Activated CD4-positive, alpha-beta T cell treated with anti-CD3 and anti-CD28 coated beads, Interleukin-2, amount 50 U/mL, for 24 hours (primary cell): ENCODE measurements at places on chromosomes 2 and 18.

- DNase-seq = no peak
Observed at GRCh38 chr2:62870966-62871365, 165.5 kb downstream of the EHBP1 start.

DNA sequence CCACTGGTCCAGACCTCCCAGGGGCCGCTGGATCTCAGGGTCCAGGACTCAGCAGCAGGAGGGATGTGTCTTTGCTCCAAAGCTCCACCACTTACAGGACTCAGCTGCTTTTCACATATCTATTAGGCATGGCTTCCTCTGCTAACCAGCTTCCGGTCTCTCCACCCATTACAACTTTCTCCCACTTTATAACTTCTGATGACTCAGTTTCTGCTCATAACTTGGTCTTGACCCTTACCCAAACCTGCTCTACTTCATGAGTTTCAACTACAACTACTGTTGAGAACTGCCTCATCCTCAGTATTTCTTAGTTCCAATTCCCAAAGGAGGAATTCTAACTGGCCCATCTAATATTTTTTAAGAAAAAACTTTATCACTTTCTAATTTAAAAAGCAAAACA, 17.2 kb downstream of the SULT1C2 start:
- no peak for DNase-seq

GRCh38 chr2:82656420-82656819, 1802.7 kb downstream of the SUCLG1 start:
- no peak for DNase-seq

- DNase-seq = no peak
Observed at GRCh38 chr18:2901423-2901985, 54.7 kb downstream of the EMILIN2 start.

DNA sequence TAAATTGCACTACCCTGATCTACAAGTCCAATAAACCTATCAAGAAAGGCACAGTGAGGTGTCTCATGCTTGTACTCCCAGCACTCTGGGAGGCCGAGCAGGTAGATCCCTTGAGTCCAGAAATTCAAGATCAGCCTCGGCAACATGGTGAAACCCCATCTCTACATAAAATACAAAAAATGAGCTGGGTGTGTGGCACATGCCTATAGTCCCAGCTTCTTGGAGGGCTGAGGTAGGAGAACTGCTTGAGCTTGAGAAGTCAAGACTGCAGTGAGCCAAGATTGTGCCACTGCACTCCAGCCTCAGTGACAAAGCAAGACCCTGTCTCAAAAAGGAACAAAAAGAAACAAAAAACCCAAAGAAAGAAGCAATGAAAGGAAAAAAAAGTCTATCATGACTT, 58.9 kb downstream of the ROCK2 start:
- no peak for DNase-seq

DNA sequence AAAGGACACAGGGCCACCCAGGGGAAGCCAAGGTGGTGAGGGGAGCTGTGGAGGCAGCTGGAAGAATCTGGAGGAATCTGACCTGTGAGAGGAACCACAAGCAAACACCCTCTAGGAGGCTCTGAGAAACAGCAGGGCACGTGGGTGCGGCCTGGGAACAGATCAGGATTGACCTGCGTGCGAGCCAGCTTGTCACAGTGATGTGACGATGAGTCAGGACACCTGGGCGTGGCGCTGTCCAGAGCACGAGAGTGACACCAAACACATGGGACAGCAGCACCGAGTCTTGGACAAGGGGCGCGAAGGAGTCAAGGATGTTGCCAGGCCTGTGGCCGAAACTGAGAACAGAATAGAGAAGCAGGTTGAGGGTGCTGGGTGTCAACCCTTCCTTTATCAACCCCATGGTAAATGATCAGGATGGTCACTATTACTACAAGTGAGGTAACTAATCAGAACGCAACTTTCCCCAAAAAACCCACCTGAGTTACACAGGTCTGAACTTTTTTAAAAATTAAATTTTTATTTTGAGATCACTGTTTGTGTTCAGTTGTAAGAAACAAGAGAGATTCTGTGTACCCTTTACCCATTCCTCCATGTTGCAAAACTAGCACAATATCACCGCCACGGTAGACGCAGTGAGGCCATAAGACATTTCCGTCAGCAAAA, 637 bp upstream of the SFT2D3 start:
- DNase-seq = no peak

GRCh38 chr18:39271654-39272053, 1706.1 kb upstream of the CELF4 start:
- no peak for DNase-seq

GRCh38 chr2:33126958-33127357, 180.2 kb downstream of the LTBP1 start:
- no peak for DNase-seq

- no peak for DNase-seq
Observed at GRCh38 chr2:68847751-68848150, 23.4 kb downstream of the BMP10 start.
